AML-193 (cell line): ENCODE measurements at places on chromosomes 6 and 20.

DNA sequence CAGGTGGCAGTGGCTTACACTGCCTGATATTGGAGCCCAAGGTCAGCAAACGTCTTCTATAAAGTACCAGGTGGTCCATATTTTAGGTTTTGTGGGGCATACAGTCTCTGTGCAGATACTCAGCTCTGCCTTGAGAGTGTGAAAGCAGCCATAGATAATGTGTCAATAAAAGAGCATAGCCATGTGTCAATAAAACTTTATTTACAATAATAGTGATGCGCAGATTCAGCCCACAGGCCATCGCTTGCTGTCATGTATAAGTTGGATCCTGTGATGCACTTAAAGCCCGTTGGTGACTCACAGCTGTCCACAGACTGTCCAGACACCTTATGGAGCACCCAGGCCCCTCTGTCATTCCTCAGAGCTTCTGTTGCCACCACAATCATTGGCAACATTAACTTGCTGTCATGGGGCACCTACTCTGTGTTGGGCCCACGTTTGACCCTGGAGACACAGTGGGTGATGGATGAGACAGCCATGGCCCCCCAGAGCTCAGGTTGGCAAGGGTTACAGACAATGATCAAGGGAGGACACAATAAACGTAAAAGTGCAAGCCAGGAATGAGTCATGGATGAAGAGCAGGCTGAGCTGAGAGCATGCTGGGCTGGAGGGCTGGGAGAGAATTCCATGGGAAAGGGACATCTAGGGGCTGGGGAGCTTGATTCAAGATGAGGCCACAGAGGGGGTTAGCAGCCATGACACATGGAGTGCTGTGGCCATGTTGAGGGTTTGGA lies 173.6 kb downstream of the TAF4 start:
- DNase-seq, result no peak

DNA sequence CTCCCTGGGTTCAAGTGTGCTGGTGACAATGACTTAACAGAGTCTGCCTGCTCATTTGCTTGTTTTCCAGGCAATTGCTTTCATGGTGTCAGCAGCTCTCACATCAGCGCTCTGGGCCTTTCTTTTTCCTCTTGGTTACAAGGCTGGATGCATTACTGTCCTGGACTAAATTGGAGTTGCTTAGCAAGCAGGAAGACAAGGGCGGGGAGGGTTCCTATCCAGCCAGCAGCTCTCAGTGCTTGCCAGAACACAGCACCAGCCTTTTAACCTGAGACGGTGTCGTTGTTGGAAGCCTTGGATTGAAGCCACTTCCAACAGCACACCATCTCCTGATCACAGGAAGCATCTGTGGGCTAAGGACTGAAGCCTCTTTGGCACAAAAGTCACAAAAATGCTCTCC lies 606.9 kb downstream of the CDH26 start:
- DNase-seq, result no peak

- DNase-seq, result no peak
Observed at GRCh38 chr6:111805511-111806164, 67.6 kb downstream of the FYN start.

DNA sequence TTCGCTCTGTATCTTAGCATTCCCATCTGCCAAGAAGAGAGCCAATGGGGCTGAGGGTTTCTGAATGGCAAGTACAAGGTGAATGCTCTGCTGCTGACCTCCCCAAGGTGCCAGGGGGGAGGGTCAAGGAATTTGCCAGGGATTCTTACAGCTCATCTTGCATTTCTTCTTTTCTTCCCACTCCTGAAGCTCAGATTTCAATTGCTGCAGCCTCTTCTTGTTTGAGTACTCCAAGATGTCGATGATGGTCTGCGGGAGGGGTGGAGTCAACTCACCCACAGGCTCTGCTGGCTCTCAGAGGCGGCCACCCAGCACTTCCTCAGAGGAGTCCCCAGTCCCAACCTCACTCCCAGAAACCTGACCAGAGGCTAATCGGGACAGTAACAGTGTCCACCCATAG lies 12.4 kb downstream of the C20orf96 start:
- DNase-seq, result no peak

- DNase-seq, result peak; percentile 4
Observed at GRCh38 chr6:132713352-132714134, at the start of gene VNN1. Gene VNN1 (minus strand): TSS chr6:132714055. CDS start chr6:132714035, 20 bp downstream.

DNA sequence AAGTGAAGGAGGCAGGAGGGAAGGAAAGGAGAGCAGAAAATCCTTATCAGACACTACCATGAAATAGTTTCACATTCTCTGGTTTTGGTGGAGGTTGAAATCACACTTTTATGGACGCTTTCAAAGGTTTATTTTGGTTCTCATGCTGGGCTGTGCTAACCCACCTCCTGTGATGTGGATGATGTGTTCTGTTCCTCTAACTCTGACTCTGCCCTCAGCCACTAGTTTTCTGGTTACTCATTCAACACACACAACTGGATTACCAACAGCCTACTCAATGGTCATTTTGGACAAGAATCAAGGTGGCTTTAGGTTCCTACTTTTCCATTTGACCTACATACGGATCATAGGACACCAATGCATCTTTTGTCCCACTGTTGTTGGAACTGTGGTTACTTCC lies 522.1 kb upstream of the BTBD3 start:
- DNase-seq, result no peak

DNA sequence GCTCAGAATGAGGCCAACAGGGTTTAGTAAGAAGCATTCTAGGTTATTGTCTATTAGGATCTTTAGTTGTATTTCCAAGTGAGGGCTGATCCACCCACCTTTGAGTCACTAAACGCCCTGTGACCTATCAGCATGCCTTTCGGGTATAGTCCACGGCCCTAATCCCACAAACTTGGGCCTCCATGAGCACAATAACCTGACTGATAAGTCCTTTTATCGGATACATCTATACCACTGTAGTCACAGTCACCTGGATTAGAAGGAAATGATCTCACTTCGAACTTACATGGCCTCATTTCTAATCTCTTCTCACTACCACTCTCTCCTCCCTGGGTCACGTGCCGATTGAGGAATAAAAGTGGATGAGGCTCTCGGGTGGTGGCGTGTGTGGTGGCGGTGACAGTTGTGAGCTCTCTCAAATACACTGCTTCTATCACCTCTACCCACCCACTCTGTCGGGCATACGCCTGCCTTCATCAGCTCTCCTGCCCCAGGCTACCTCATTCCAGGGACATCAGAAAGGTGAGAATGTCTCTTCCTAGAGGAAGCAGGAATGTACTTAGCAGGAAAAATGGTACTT lies 65.2 kb downstream of the TRAM2 start:
- no peak for DNase-seq

DNA sequence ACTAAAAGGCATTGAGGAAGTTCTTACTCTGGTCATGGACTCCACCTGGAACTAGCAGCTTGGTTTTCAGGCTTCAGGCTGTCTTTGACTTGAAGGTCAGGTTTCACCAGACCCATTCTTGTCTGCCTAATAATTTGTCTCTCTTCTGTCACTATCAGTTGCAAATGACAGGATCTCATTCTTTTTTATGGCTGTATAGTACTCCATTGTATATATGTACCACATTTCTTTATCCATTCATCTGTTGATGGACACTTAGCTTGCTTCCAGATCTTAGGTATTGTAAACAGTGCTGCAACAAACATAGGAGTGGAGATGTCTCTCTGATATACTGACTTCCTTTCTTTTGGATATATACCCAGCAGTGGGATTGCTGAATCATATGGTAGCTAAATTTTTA lies 73.1 kb upstream of the SYNCRIP start:
- DNase-seq, result no peak

- DNase-seq, result no peak
Observed at GRCh38 chr20:21812379-21812778, 106.9 kb downstream of the PAX1 start.

DNA sequence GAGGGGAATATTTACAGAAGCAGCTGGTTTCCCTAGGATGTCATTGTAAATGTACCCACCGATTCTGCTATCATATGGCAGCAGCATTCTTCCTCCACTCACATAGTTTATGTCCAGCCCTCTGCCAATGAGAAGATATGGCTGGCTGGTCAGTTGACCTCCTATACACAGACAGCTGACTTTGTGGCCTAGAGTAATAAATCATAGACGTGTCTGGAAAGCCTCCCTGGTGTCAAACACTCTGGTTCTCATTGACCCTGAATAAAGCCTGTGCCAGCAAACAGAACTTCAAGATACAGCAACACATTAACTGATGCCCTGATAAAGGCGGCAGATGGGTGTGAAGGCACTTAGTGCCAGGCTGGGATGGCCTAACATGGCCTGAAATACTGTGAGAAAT lies 52.6 kb downstream of the GPR63 start:
- DNase-seq, result no peak

DNA sequence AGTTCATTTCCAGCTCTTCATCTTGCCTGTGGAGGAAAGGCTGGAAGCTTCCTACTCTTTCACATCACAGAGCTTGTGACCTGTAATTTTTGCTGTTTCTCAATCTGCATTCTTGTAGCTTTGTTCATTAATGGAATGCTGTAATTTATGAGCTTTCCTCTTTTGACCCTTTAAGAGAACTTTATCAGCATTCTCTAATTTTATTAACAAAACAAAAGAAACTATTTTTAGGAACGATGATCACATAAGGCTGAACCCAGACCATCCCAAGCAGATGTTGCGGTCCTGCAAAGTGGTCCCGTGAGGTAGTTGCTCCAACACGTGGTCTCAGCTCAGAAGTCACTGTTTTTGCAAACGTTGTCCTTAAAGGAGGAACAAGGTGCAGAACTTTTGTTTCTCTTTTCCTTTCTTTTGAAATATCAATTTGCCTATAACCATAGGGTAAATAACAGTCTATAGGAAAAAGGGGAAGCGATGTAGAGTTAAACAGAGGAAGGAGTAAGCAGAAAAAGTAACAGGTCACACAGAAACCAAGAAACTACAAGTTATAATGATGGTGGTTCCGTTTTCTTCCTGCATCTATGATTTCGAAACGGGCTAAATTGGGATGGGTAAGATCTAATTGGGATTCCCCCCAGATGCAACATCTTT lies 121.3 kb upstream of the PHACTR1 start:
- peak; percentile 31 for DNase-seq

DNA sequence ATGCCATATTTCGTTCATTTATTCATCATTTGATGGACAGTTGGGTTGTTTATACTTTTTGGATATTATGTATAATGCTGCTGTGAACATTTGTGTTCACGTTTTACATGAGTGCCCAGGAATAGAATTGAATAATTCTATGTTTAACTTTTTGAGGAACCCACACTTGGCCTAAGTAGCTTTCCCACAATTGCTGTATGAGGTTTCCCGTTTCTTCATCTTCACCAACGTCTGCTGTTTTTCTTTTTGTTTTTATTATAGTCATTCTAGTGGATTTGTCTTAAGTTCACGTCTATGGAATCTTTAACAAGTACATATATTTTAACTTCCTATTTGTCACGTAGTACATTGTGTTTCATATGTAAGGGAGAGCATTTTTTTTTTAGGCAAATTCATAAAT lies 110.3 kb downstream of the JARID2 start:
- DNase-seq, result peak; percentile 63

DNA sequence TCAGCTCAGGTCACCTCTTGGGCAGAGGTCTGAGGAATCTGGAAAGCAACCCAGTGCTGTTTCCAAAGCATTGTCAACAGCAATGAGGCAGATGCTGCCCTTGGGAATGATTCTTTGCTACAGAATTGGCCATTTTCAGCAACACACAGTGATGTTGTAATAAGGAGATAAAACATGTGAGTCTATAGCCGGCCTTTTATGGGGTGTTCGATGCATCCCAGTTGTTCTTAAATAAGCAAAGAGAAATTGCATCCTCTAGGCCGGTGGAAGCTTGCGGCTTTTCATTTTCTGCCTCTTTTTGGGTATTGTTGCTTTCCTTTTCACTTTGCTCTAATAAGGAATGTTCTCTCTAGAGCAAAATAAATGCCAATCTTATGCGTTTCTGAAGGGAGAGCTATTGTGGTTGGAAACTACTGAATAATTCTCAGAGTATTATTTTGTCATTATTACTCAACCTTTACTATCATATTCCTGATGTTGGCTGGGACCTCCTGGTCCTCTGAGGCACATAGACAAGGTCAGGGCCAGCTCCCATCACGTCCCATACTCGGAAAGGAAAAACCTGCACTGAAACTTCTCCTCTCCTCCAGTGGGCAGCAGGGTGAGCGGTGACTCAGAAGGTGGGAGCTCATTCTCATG lies 214.2 kb downstream of the CDH26 start:
- DNase-seq, result no peak

GRCh38 chr20:47543006-47543431 lies 41.3 kb downstream of the NCOA3 start:
- no peak for DNase-seq
